Activated CD8-positive, alpha-beta memory T cell treated with anti-CD3 and anti-CD28 coated beads for 1 hour (primary cell): ENCODE measurements at places on chromosomes 5 and 9.

DNA sequence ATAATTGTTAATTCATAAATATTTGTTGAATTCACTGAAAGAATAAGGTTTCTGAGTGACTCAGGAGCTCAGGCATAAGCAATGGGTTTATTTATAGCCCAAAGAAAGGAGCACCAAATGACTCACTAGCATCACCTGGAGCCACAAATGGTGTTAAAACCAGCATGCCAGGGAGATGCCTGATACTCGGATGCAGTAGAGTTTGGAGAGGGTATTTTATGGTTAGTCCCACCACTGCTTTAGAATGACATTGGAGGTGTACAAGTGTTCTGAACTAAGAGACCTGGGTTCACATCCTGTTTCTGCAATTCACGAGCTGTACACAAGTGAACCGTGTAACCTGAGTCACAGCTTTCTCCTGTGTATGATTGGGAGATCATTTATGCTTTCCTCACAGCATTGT, 25.2 kb downstream of the CCL28 start:
- DNase-seq: no peak

DNA sequence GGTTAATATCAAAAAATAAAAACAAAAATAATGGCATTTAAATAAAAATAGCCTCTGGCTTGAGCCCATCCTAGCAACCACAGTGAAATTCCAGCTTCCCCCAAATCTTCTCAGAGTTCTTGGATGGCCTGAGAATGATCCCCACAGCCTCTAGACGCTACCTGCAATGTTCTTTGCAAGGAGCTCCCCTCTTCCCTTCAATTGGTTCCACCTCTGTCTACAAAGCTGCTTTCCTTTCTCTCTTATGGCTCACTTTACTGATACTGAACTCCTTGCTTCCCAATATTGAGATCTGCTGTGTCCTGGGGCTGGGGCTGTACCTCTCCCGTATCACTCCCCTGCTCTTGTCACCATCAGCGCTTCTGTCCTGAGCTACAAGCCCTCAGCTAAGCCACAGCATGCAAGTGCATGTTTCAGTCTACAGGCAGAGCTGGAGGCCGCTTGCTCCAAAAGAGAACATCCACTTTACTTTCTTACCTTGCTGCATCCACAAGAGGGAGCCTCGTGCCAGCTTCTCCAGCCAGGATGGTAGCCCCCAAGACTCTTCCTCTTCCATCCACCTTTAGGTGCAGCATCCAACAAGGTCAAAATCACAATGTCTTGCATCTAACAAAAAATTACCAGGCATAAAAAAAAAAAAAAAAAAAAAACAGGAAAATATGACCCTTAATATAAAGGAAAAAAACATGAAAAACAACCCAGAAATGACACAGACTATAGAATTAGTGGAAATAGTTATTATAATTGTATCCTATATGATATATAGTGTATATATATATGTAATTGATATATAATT, 57.4 kb upstream of the PRSS3 start:
- no peak for DNase-seq

GRCh38 chr9:114919611-114920010, 10.8 kb downstream of the TNFSF8 start:
- DNase-seq: no peak

GRCh38 chr5:89728134-89728533, 681.4 kb downstream of the CETN3 start:
- no peak for DNase-seq

DNA sequence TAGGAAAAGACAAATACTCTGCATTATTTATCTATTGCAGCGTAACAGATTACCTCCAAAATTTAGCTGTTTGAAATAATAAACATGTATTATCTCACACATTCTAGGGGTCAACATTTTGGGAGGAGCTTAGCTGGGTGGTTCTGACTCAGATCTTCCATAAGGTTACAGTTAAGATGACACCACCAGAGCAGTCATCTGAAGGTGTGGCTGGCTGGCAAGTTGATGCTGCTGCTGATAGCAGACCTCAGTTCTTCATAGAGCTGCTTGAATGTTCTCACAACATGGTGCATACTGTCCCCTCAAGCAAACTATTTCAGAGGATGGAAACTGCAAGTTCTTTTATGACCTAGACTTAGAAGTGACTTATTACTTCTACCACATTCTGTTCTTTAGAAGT, 146.3 kb upstream of the FSTL4 start:
- no peak for DNase-seq

DNA sequence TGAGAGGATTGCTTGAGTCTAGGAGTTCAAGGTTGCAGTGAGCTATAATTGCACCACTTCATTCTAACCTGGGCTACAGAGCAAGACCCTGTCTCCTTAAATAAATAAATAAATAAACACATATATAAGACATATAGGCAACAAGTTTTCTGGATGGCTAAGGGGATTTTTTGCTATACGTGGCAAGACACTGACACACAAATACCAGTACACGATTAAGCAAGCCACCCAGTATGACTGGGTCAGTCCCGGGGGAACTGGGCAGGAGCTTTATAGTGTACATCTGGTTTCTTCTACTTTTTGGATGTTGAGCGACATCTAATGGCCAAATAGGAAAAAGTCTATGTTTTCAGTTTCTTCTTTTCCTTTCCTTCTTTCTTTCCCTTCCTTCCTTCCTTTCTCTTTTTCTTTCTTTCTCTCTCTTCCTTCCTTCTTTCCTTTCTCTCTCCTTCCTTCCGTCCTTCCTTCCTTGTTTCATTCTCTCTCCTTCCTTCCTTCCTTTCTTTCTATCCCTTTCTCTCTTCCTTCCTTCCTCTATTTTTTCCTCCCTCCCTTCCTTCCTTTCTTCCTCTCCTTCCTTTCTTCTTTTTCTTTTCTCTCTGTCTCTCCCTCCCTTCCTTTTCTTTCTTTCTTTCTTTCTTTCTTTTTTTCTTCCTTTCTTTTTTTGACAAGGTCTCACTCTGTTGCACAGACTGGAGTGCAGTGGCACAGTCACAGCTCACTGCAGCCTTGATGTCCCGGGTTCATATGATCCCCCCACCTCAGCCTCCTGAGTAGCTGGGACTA, 47.0 kb upstream of the PLIN2 start:
- no peak for DNase-seq

DNA sequence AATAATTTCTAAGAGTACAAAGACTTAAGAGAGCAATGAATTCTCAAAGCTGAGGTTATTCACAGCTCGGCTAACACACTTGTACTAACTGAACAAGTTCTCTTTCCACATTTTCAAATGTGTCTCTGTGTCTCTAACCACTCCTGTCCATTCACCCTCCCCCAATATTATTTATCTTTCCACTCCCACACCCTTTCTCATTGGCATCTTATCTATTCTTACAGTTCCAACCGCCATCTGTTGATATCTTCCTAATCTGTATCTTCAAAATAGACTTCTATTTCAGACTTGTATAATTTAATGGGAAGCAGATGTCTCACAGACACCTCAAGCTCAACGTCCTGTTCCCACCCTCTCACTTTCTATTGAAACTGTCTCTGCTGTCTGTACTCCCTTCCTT, 205.9 kb downstream of the ANXA1 start:
- no peak for DNase-seq

DNA sequence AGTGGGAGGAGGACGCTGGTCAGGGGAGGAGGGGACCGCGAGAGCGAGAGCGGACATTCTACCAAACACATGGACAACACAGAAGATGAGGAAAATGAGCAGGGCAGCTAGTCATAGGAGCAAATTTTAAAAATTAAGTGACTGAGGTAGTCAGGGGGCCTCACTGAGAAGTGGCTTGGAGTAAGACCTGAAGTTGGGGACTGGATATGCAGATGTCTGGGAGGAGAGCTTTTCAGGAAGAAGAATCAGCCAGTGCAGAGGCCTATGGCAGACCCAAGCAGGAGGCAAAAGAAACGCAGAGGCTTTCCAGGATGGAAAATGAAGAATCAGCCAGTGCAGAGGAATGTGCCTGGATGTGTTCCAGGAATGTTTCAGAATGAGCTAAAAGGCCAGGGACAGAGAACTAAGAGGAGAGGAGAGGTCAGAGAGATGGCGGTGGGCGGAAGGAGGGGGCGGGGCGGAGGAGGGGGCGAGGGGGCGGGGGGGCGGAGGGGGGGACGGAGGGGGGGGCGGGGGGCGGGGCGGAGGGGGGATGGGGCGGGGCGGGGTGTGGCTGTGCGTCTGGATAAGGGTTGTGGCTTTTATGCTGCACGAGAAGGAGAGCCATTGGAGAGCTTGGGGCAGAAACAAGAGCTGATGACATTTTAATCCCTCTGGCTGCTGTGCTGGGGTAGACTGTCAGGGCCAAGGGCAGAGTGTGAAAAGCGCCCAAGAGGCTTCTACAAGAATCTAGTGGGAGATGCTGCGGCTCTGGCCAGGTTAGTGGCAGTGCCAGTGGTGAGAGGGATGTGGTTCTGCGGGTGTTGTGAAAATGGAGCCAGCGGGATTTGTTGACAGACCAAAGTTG, 129.6 kb downstream of the KCNIP1 start:
- DNase-seq: no peak

- DNase-seq: no peak
Measured at GRCh38 chr5:102411-103043, 10.6 kb downstream of the PLEKHG4B start.

GRCh38 chr5:175195698-175196656, 248.0 kb downstream of the DRD1 start:
- DNase-seq: no peak

DNA sequence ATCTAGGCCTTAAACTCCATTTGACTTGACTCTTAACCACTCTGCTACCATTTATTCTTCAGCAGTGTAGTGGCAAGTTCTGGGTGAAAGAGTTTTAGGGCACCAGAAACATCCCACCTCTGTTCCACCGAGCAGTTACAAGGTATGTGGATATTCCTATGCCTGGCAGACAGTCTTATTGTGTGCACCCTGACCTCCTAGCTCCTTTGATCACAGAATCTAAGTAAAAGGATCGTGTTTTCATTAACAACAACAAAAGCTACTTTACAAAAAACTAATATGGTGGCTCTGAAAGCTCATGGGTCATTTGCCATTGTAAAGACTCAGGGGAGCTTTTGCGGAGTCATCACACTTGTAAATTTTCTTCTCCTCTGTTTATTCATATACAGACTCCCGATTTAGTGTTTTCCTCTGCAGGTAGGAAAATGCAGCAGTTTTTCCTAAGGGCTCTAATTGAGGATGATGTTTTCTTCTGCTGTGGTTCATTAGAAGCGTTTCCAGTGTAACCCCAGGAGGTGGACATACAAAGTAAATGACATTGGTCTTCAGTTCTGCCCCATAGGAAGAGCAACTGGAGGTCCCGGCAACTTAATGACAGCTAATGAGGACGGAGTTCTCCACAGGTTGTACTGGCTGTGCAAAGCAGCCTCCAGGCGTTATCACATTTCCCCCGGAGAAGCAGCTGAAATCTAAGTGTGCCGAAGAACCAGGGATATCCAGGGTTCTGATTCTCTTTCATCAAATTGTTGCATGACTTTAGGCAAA, 78.2 kb downstream of the ATP10B start:
- no peak for DNase-seq

DNA sequence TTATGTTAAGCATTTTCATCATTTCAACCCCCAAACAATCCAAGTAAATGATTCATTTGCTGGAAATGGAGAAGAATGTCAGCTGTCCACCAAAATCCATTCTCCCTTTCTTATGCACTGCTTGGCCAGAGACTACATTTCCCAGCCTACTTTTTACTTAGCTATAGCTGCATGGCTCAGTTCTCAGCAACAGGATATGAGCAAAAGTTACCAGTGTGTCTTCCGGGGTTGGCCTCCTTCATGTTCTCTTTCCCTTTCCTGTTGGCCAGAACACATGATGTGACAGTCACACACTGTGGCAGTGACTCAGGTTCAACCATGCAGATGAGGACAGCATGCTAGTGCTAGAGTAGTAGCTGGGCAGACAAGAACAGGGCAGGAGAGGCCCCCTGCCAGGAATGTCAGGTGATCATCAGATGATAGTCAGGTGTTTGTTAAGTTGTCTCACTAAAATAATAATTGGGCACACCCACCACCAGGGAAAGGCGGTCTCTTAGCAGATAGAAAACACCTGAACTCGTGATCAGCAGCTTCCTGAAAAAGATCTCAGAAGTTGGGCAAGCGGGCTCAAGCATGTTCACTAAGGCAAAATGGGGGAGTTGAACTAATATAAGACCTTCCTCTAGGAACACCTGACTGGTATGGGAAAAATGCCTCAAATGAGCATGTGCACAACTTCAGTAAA, 12.2 kb downstream of the GPR150 start:
- DNase-seq: no peak

- DNase-seq: no peak
Measured at GRCh38 chr9:1870915-1871314, 144.2 kb upstream of the SMARCA2 start.

- DNase-seq: no peak
Measured at GRCh38 chr9:133252301-133253020, 22.5 kb downstream of the ABO start.

DNA sequence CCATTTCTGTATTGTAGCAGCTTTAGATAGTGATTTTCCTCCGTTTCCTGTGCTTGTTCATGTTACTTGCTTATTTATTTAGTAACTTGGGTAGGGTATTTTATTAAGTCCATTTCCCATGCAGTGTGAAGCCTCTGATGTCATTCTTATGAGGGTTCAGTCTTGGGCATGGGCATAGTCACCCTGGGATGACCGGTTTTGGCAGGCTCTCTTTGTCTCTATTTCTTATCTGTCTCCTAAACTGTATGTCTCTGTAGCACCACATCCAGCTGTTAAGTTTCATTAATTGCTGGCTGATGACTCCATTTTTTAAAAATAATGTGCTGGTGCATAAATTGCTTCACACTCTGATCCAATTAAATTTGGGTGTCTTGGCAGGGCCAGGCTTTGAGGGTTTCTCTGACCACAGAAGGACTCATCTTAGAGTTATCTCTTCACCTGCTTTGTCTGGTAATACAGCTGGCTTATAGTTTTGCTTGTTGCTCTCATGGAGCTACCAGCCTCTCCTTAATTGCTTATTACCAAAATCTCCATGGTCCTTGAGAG, 173.3 kb upstream of the VLDLR start:
- DNase-seq: no peak

GRCh38 chr5:42250-42649, 49.7 kb upstream of the PLEKHG4B start:
- DNase-seq: no peak

- no peak for DNase-seq
Measured at GRCh38 chr5:149747141-149747832, 17.2 kb downstream of the PPARGC1B start.

DNA sequence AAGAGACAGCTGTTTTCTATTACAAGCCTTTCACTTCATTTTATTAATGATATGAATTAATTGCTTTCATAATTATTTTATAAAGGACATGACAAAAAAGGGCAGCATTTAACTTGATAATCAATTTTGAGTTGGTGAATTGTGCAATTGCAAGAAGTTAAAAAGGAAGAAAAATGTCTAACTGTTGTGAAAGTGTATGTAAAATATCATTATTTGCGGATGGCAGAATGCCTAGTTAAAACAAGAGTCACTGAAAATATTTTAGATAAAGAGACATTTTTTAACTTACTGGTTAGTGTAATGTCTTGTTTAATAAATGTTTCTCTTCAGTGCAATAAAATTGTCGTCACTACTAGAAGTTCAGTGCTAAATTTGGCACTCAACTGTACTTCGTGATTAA, 57.6 kb upstream of the HTR4 start:
- DNase-seq: no peak

- DNase-seq: no peak
Measured at GRCh38 chr9:76987594-76988200, 31.8 kb upstream of the FOXB2 start.
